ENCODE measurements at places on chromosomes 11 and 22. TPM values are rescaled to one million over a fixed set of nuclear protein-coding genes. Genes with fewer than 3 reads are reported as not detected.

GRCh38 chr11:74670171-74670570 lies 61.1 kb downstream of the CHRDL2 start:
- H3K4me3 ChIP-seq: no peak overlapping the region
- no peaks in the 10 kb centered on the region for H3K27me3 ChIP-seq
- DNase-seq: no peak

- H3K27ac ChIP-seq: no peak overlapping the region
- no peak for DNase-seq
- H3K36me3 ChIP-seq: peaks cover 51% of the 10 kb centered on the region
- peaks cover 7% of the 10 kb centered on the region for H3K4me1 ChIP-seq
- no peak overlapping the region for H3K4me3 ChIP-seq
Measured at GRCh38 chr11:43907028-43907975, 26.7 kb downstream of the ALKBH3 start.

DNA sequence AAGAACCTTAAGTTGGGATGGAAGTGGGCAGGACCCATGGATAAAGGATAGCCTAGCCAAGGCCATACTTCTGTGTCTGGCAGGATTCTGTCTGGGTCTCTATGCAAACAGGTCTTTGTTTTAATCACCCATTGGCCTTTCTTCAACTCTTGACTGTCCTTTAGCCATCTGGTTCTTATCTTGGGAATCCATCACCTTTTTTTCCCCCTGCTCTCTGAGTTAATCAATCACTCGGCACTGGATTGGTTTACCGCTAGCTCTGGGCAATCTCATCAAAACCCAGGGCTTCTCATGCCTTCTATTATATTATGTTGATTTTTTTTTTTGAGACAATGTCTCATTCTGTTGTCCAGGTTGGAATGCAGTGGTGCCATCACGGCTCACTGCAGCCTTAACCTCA lies 1.8 kb upstream of the RNF169 start:
- H3K4me1 ChIP-seq: peaks cover 15% of the 10 kb centered on the region
- no peak overlapping the region for H3K27ac ChIP-seq
- no peaks in the 10 kb centered on the region for H3K27me3 ChIP-seq
- no peak overlapping the region for H3K4me3 ChIP-seq
- no peaks in the 10 kb centered on the region for H3K36me3 ChIP-seq
- DNase-seq: no peak

- H3K27me3 ChIP-seq: no peaks in the 10 kb centered on the region
- no peak overlapping the region for H3K4me3 ChIP-seq
- H3K36me3 ChIP-seq: no peaks in the 10 kb centered on the region
- H3K27ac ChIP-seq: peak overlapping the region; percentile 11
- H3K4me1 ChIP-seq: peaks cover 25% of the 10 kb centered on the region
Measured at GRCh38 chr11:73461964-73462363, 85.8 kb downstream of the RELT start.

DNA sequence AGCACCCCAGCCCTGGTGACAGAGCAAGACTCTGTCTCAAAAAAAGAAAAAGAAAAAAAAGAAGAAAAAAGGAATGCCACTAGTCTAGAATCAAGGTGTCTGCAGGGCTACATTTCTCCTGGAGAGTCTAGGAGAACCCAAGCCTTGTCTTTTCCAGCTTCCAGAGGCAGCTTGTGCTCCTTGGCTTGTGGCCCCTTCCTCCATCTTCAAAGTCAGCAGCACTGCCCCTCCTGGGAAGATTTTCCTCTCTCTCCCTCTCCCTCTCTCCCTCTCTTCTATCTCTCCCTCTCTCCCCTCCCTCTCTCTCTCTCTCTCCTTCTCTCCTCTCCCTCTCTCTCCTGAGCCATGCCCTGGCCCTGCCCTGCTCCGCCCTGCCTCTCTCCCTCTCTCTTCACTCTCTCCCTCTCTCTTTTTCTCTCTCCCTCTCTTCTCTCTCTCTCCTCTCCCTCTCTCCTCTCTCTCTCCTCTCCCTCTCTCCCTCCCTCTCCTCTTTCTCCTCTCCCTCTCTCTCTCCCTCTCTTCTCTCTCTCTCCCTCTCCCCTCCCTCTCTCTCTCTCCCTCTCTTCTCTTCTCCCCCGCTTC lies 97.7 kb upstream of the FGF3 start:
- H3K36me3 ChIP-seq: no peaks in the 10 kb centered on the region
- DNase-seq: no peak

DNA sequence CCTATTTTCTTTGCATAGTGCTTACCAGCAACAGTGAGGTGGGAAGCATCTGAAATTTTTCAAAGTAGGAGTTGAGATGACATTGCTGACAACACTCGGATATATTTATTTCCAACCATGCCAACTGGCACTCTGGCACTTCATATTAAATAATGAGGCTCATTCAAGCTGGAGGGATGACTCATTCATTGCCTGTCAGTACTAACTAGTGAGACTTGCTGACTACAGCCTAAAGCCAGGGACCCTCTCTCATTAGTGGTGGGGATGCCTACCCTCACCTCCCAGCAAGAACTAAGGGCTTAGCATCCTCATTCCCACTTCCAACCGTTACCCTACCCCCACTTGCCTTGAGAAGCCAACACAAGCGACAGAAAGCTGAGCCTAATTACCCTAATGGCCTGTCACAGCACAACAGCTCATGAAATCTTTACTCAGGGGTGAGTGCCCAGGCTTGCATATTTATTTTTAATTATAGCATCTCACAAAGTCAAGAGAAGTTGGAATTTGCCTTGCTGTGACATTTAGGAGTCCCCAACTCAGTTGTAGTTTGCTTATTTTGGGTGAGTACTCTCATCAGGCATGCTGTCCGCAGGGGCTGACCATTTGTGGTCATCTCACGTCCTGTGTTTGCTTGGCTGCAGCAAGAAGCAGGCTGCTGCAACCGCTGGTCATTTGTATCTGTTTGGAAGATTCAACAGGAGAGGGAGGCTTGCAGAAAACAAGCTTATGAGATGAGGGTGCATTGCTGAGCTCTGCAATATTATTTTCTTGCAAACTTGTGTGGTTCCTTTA lies 181.6 kb upstream of the POU2AF2 start:
- no peak overlapping the region for H3K27ac ChIP-seq
- H3K36me3 ChIP-seq: no peaks in the 10 kb centered on the region
- DNase-seq: no peak
- no peak overlapping the region for H3K4me3 ChIP-seq

DNA sequence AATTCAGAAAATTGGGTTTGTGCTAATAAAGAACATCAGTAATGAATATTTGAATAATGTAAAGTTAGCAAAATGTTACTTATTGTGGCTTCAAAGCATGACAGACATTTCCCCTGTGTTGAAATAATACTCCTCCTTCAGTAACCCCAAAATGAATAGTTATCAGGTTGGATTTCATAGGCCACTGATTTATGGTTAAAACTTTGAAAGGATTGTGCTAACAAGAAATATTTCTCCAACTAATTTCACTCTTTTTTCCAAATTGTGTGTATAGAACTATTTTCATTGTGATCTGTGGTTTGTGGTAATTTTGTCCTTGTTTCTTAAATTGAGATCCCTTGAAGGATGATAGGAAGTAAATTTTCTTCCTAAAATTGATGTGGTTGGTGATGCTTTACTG lies 7.9 kb downstream of the DDX10 start:
- no peak overlapping the region for H3K4me3 ChIP-seq
- H3K27ac ChIP-seq: no peak overlapping the region

DNA sequence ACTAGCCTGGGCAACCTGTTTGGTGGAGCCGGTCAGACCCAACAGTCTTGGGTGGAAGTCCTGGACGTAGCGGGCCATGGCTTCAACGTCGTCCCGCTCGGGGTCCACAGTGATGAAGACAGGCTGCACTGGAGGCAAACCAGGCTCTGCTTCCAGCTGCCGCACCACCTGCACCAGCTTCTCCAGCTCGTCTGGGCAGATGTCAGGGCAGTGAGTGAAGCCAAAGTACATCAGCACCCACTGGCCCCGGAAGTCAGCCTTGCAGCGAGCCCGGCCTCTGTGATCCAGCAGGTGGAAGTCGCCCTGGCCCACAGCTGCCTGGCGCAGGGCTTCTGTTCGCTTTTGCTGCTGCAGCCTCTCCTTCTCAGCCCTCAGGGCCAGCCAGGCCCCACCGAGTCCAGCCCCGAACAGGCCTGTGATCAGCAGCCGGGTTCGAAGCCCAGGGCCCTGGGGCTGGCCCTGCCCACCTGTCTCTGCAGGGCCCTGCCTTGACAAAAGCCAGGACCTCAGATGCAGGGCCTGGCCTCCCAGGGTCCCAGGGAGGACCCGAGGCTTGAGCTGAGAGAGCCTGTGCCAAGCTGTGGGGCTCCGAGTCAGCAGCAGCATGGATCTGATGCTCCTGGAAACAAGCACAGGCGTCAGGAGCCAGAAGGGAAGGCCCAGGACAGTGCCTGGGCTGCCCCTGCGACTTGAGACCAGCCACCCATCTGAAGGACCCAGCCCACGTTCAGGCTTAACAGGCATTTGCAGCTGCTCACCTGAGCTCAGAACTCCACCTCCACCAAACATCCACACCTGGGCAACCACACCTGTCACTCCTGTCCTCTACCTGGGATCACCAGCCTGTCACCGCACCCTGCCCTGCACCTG lies 1.4 kb downstream of the SCO2 start:
- DNase-seq: peak; percentile 85
- peaks cover 22% of the 10 kb centered on the region for H3K36me3 ChIP-seq
- peak overlapping the region; percentile 93 for H3K4me3 ChIP-seq
- peaks cover 34% of the 10 kb centered on the region for H3K4me1 ChIP-seq
- H3K27ac ChIP-seq: no peak overlapping the region
- H3K27me3 ChIP-seq: no peaks in the 10 kb centered on the region

Gene SHANK3
- total RNA-seq: 36.4 TPM

Gene RHOD
- total RNA-seq: 14.7 TPM

Gene C11orf21
- 2.3 TPM for total RNA-seq
